ENCODE measurements at places on chromosomes 16 and 17. TPM values are rescaled to one million over a fixed set of nuclear protein-coding genes. Genes with fewer than 3 reads are reported as not detected.
A peak's percentile ranks its signal among the peaks of the same experiment; 100 is the strongest.

Gene SNX20
- 1.7 TPM for total RNA-seq

- H3K4me3 ChIP-seq, result no peak overlapping the region
- H3K27ac ChIP-seq, result no peak overlapping the region
- H3K4me1 ChIP-seq, result peaks cover 27% of the 10 kb centered on the region
- DNase-seq, result no peak
- no peaks in the 10 kb centered on the region for H3K36me3 ChIP-seq
- no peaks in the 10 kb centered on the region for H3K27me3 ChIP-seq
Measured at GRCh38 chr16:88456356-88457292, 3.5 kb downstream of the ZFPM1 start.

GRCh38 chr16:82452004-82452756, 174.6 kb upstream of the CDH13 start:
- H3K27ac ChIP-seq, result no peak overlapping the region
- no peaks in the 10 kb centered on the region for H3K36me3 ChIP-seq
- H3K27me3 ChIP-seq, result no peaks in the 10 kb centered on the region

- DNase-seq, result no peak
- peaks cover 6% of the 10 kb centered on the region for H3K4me1 ChIP-seq
- no peaks in the 10 kb centered on the region for H3K27me3 ChIP-seq
- peak overlapping the region; percentile 81 for H3K4me3 ChIP-seq
- H3K36me3 ChIP-seq, result no peaks in the 10 kb centered on the region
Measured at GRCh38 chr17:29760279-29761039, 137.7 kb upstream of the CORO6 start.

All from thyroid gland (tissue), 4 donors.